Tongue (tissue), 3 donors: ENCODE measurements at places on chromosomes 5 and 9. TPM values are rescaled to one million over a fixed set of nuclear protein-coding genes. Genes with fewer than 3 reads are reported as not detected.

- DNase-seq: no peak
Observed at GRCh38 chr9:72955571-72955970, 2.7 kb upstream of the ALDH1A1 start.

- no peak for DNase-seq
Observed at GRCh38 chr5:82497242-82497641, 219.1 kb upstream of the RPS23 start.

- DNase-seq: no peak
Observed at GRCh38 chr5:10920400-10920799, 159.4 kb upstream of the DAP start.

- peak; percentile 57 for DNase-seq
Observed at GRCh38 chr5:16842896-16843295, 93.2 kb downstream of the MYO10 start.

DNA sequence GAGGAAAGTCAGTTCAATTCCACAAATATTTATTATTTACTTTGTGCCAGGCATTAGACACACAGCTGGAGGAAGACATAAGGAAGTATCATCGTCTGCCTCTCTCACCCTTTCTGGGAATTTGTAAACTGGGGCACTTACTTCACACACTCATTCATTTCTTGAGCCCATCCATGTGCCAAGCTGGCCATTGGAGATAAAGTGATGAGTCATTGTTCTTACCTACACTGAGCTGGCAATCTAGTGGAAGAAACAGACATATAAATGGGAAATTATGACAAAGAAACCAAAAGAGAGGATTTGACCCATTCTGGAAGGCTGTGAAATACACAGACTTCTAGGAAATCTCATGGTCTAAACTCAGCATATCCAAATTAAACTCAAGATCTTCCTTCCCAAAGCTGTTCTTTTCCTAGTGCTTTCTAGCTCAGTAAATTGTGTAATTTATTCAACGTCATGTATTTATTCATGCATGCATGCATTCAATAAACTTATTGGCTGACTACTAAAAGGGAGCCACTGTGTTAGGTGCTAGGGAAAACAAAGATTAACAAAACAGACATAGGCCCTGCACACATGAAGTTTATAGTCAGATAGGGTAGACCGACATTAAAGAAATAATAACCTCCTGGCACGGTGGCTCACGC, 65.3 kb downstream of the SH3RF2 start:
- DNase-seq: no peak

DNA sequence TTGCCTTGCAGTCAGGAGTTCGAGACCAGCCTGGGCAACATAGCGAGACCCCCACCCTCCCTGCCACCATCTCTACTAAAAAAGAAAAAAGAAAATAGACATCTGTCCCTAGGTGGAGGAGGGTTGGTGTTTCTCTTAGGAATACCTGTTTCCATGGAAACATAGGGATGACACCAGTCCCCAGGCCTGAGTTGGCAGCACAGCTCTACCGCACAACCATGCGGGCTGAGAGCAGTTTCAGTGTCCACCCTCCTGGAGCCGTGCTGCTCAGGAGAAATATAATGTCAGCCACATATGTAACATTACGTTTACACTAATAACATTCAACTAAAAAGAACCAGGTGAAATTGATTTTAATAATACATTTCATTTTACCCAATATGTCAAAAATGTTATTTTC, 39.3 kb upstream of the CDK20 start:
- no peak for DNase-seq

DNA sequence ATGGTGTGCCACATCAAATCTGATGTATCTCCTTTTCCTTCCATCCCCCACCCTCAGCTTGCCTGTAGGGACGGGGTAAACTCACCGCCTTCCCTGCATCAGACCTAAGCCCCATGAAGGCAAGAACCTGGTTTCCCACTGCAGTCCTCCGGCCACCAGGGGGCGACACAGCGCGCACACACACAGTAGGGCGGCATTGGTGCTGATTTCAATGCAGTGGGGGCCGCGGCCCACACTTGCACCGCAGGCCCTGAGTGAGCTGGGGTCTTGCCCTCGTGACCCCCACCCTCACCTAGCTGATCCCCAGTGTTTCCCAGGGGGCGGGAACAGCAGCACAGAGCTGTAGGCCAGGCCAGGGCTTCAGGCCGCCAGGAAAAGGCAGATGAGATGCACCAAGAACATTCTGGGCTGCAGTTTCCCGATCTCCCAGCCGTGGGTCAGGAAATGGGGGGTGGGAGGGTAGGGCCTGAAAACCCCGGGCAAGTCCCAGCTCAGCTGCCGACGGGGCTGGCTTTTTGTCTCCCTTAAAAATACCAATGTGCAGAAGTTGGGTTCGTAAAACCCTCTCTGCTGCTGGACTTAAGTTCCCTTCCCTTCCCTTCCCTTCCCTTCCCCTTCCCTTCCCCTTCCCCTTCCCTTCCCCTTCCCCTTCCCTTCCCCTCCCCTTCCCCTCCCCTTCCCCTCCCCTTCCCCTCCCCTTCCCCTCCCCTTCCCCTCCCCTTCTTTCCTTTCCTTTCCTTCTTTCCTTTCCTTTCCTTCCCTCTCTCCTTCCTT, 19.5 kb downstream of the FAM163B start:
- DNase-seq: no peak

- DNase-seq: no peak
Observed at GRCh38 chr9:4714266-4715016, 26.6 kb downstream of the AK3 start.

- no peak for DNase-seq
Observed at GRCh38 chr5:79798893-79799590, 109.4 kb downstream of the CMYA5 start.

- peak; percentile 9 for DNase-seq
Observed at GRCh38 chr5:127615916-127616315, 33.0 kb upstream of the CTXN3 start.

- no peak for DNase-seq
Observed at GRCh38 chr9:133113163-133113948, 7.7 kb downstream of the RALGDS start.

DNA sequence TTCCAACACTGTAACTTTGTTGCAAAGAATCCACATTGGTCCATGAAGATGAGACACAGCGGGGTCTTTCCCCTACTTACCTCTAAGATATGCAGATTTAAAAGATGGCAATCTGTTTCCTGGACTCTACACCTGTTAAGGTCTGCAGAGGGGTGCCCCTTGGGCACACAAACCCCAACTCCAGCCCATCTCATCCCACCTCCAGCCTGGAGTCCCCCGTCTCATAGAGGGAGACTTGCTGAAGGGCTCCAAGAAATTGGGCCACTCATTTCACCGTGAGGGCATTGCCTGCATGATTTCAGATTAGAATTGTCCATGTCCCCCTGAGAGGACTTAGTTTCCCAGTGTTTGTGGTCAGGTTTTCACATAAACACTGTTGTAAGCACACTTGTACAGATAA, 365.7 kb downstream of the IRX2 start:
- DNase-seq: no peak

- no peak for DNase-seq
Observed at GRCh38 chr5:15611008-15611407, 111.0 kb downstream of the FBXL7 start.

- DNase-seq: no peak
Observed at GRCh38 chr5:20660588-20660987, 672.6 kb upstream of the CDH18 start.

GRCh38 chr9:99373912-99374311, 151.8 kb downstream of the SEC61B start:
- DNase-seq: no peak

GRCh38 chr5:98604301-98604700, 169.2 kb upstream of the RGMB start:
- DNase-seq: no peak

Gene FBP2
- 83.0 TPM for total RNA-seq

Gene PCDHAC1
- total RNA-seq: 0.41 TPM

Gene SLC36A3
- total RNA-seq: not detected

Gene SLC45A2
- total RNA-seq: not detected

Gene DDX4
- total RNA-seq: not detected

Gene MYMK
- 18.3 TPM for total RNA-seq

Gene GPR151
- total RNA-seq: not detected

Gene BAAT
- total RNA-seq: 0.41 TPM

Gene C5orf46
- 4.2 TPM for total RNA-seq

Gene OTULINL
- total RNA-seq: 4.4 TPM

Gene KIF4B
- total RNA-seq: 0.10 TPM

Gene NIPAL4
- total RNA-seq: 2.1 TPM

Gene CCNI2
- total RNA-seq: not detected

Gene PCDHGB7
- total RNA-seq: 10.3 TPM
